ENCODE measurements at places on chromosomes 6 and 20.

- DNase-seq = no peak
Observed at GRCh38 chr6:27517928-27518787, 45.3 kb upstream of the ZNF184 start.

DNA sequence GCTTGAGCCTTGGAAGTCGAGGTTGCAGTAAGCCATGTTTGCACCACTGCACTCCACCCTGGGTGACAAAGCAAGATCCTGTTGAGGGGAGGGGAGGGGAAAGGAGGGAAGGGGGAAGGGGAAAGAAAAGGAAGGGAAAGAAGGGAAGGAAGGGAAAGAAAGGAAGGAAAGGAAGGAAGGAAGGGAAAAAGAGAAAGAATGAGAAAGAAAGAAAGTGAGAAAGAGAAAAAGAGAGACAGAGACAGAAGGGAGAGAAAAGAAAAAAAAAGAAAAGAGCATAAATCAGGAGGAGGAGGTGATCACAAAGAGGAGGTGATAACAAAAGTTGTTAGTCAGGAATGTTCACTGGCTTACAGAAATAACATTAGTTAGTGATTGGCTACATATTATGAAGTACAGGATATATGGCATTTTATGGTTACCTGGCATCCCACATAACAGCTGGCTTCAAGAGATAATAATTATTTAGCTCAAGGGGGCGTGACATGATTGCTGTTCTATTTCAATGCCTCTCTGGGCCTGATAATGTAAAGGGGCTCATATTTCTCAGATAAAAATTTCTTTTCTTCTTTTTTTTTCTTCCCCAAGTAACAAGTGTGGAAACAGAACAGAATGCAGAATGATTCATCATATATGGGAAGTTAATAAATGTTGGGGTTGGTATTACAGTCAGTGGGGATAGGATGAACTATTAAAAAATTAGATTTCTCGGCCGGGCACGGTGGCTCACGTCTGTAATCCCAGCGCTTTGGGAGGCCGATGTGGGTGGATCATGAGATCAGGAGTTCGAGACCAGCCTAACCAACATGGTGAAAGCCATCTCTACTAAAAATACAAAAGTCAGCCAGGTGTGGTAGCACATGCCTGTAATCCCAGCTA, 27.1 kb downstream of the SAMHD1 start:
- DNase-seq = no peak

DNA sequence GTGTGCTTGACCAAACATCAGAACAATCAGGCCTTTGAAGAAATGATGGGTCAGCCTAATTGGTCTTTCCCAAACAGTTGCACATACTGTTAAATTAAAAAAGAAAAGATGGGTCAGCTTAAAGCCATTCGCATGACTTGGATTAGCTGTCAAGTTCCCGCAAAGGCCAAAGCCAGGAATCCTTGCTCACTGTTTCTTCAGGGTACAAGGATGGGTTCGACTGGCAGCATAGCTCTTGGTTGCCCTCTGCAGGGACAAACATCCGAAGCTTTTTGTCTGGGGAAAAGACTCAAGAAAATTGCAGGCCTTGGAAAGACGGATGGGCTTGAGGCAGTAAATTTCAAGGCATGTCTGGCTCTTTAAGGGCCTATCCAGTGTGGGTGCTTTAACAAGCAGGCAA, 168.0 kb downstream of the HDGFL1 start:
- DNase-seq = no peak

- no peak for DNase-seq
Observed at GRCh38 chr20:53080969-53081871, 109.1 kb downstream of the TSHZ2 start.

DNA sequence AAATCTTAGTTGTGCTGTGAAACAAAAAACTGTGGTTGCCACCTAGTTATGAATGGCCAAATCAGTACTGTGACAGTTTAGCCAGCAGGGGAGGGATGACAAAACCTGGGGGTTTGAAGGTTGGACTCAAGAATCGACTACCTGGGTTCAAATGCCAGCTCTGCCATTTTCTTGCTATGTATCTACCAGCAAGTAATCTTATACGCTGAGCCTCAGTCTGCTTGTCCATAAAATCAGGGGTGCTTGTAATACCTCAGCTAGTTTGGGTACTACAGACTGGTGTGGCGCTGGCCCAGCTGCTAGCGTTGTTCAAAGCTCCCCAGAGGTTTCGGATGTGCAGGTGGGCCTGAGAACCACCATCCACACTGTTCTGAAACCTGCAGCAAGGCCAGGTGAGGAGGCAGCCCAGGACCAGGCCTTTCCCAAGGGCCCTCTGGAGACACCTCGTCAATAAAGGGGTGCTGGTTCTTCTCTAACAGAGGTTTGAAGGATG, 40.4 kb downstream of the TRAM2 start:
- DNase-seq = no peak

DNA sequence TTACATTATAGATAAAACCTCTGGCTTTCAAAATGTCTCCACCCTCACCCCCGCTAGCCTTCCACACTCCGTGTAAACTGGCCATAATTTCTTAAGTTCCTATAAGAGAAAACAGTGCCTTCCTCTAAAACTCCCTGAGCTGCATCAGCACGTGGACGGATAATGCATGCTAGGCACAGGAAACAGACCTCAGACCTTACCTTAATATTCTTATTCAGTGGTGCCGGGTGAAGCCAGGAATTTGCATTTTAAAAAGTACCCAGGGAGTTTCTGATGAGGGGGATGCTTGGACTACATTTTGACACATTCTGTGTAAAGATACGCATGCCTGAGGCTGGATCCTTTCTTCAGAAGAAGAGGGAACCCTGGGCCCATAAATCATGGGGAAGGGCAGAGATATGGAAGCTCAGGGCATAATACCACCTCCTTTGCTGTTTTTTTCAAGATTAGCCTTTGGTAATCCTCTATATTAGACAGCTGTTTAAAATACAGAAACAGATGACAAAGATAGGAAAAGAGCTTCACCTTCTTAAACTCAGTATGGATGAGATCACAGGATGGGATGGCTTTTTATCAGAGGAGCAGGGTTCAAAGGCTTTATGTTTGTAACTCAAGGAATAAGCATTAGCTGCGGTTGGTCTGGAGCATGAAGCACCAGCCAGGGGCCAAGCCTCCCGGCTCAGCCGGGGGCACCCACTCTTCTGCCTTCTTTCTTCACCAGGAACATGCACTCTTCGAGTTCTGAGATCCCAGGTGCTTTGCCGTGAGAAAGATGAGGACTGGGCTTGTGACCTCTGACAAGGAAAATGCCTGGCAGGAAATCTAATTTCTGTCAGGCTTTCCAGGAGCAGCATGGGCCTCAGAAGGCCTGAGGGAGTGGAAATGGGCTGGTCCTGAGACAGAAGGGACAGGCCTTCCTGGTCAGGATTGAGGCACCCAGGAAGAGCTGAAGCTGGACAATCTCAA, 218.1 kb upstream of the SOX4 start:
- no peak for DNase-seq

- peak; percentile 44 for DNase-seq
Observed at GRCh38 chr6:1436334-1437306, 47.2 kb downstream of the FOXF2 start.

DNA sequence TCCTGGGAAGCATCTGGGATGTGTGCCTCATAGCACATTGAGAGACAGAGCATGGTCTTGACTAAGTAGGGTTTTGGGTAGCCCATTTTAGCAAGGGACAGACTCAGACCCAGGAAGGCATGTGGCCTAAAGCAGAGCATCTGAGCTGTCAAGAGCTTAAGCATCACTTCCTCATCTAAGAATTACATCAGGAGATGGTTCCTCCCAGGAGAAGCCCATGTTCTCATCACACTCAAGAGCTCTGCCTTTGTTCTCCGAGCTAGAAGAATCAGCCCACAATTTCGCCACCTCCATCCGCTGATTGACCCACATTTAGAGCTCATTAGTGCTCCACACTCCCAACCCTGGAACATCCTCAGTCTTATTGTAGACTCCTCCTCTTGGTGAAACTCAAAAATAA, 68.3 kb downstream of the NPEPL1 start:
- DNase-seq = no peak

DNA sequence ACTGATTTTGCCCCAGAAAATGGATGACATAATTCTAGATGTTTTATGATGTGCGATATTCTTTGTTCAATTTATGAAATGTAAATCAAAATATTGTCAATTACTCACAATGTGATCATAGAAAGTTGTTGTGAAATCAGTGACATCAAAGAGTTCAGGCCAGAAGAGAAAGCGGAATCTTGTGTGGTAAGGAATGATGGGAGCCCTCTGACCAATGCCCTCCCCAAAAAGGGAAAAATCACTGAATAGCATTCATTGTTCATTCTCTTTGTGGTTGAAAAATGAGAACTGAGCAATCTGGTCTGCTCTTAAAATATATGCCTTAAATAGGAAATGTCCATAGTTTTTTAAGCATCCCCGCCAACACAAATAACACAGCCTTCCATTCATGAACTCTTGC, 247.1 kb upstream of the GRIK2 start:
- no peak for DNase-seq

GRCh38 chr20:43244647-43245046, 54.9 kb upstream of the PTPRT start:
- no peak for DNase-seq

DNA sequence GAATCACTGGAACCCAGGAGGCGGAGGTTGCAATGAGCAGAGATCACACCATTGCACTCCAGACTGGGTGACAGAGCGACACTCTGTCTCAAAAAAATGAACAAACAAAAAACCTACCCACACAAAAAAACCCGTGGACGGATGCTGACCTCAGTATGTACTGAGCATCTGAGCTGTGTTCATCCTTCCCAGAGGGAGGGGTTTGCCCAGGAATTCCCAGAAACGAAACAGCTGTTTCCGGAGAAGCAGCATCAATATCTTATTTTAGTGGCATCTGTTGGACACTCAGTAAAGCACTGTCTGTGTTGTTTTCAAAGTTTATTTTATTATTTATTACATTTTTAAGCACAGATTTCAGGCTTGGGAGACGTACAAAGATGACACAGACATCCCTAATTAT, 18.7 kb downstream of the NANP start:
- DNase-seq = no peak

DNA sequence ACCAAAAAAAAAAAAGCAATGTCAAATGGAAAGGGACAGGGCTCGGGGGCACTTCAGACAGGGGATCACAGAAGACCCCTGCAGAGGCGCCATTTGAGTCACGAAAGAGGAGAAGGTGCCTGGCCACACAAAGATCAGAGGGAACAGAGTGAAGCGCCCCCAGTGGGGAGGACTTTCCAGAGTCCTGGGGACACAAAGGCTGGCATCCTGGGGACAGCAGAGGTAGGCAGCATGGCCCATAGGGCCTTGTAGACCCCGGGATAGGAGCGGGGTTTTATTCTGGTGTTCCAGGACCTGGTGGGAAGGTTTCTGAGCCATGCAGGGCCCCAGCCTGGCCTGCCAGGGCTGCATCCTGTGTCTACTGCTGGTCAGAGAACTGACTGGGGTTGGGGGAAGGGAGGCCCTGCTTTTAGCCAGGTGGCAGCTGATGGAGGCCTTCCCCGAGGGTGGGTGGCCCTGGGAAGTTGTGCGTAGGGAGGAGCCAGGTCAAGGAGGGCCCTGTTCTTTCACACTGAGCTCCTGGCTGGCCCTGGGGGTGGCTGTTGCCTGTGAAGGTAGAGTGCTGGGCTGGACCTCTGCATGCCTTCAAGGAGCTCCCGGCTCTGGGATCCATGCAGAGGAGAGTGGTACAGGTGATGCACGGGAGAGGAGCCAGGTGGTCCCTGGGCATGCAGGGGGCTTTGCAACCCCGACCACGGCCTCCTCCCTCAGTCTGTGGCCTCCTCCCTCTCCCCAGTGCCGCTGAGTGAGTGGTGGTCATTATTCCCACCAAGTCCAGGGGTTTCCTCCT, 117.9 kb downstream of the CDH4 start:
- no peak for DNase-seq

GRCh38 chr6:138493413-138493812, 5.9 kb downstream of the NHSL1 start:
- DNase-seq = no peak

DNA sequence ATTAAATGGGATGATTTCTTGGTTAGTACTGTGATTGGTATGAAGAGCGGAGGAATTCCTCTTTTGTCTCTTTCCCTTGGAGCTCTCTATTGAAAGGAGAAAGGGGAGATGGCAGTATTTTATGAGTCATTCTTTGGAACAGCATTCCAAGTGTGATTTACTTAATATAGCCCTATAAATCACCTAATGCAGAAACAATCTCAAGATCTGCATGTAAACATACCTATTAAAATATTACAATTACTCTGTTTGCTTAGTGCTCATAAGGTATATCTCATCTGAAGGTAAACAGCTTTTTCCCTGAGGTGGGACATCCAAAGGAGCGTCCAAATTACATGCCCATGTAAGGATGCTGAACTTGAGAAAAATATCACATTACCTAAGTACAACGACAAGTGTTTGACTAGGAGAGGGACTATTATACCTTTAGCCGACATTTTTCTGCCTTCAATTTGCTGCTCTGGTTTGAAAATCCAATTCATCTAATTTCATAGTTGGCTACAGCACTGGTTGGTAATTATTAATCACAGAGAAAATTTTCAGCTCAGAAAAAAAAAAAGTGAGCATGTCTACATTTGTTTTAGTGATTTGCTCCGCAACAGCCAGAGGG, 229.0 kb downstream of the FOXC1 start:
- no peak for DNase-seq

GRCh38 chr6:140078561-140079125, 704.2 kb upstream of the CITED2 start:
- DNase-seq = peak; percentile 85

- DNase-seq = peak; percentile 40
Observed at GRCh38 chr20:11807054-11808048, 110.3 kb upstream of the BTBD3 start.

GRCh38 chr6:81995548-81996289, 243.2 kb upstream of the TENT5A start:
- no peak for DNase-seq

GRCh38 chr6:136563386-136564152, 13.3 kb upstream of the MAP7 start:
- no peak for DNase-seq

DNA sequence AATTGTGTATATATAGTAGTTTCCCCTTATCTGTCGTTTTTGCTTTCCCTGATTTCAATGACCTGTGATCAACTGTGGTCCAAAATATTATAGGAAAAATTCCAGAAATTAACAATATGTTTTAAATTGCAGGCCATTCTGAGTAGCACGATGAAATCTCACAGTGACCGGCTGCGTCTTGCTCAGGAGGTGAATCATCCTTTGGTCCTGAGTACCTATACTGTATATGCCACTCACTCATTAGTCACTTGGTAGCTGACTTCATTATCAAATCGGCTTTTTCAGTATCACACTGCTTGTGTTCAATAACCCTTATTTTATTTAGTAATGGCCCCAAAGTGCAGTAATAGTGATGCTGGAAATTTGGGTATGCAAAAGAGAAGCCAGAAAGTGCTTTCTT, 728.3 kb upstream of the EYS start:
- DNase-seq = no peak

GRCh38 chr6:85460154-85460920, 10.5 kb downstream of the NT5E start:
- DNase-seq = no peak

GRCh38 chr20:24017458-24017755, 28.8 kb upstream of the GGTLC1 start:
- no peak for DNase-seq

- no peak for DNase-seq
Observed at GRCh38 chr6:153725456-153725855, 313.6 kb upstream of the OPRM1 start.

GRCh38 chr6:163250116-163250515, 164.4 kb upstream of the QKI start:
- no peak for DNase-seq
